Amygdala (tissue), 56 donors: ENCODE measurements at places on chromosomes 11 and 22.
A peak's percentile ranks its signal among the peaks of the same experiment; 100 is the strongest.

DNA sequence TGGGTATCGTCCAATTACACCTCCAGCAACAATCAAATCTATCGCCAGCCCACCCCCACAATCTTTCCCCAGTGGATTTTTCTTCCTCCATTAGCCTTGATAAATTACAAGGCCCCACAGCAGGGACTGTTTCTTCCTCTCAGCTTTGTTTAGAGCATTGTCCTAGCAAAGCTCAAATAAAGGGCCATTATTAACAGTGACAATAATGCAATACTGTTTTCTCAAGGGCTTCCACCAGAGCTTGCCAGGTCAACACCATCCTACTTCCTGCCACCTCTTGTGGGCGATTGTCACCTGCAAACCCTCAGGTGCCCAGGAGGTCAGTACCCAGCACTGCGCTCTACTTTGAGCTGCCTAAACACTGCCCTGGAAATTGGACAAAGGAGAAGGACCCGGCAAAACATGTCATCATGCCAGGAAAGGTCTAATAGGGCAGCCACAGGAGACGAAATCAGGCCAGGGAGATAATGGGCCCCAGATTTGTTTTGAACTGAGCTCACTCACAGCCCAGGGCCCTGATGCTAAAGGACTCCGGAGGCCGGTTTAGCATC, 95.2 kb downstream of the ABTB2 start:
- peak; percentile 48 for DNase-seq

GRCh38 chr11:5833446-5833845, 8.3 kb downstream of the OR52E6 start:
- DNase-seq: no peak

- DNase-seq: no peak
These were observed 4.8 kb upstream of the APOBEC3H start for GRCh38 chr22:39092111-39092862.

DNA sequence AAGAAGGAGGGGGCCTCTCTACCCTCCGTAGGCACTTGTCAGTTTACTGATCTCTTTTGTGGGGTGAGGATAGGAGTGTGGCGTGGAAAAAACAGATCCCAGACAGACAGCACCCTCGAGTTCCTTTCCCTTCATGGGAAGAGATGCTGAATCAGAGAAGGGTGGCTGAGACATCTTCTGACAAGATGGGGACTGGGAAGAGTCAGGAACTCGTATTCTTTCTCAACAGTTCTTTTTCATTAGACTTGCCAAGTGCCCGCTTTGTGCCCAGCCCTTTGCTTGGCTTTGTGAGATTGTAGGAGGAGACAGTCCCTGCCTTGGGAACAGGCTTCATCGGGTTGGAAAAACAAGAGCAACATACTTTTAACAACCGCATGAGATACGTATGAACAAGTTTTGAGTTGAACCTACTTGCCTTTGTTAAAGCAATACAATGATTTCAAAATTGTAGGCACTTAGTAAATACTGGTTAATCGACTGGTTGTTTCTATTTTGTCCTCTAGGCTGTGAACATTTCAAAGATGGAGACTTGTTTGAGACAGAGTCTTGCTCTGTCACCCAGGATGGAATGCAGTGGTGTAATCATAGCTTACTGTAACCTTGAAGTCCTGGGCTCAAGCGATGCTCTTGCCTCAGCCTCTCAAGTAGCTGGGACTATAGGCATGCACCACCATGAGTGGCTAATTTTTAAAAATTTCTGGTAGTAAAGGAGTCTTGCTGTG, 1.1 kb downstream of the RRM1 start:
- no peak for DNase-seq

GRCh38 chr11:35285471-35285870, 133.9 kb downstream of the SLC1A2 start:
- no peak for DNase-seq

GRCh38 chr11:96960926-96961325, 571.1 kb downstream of the JRKL start:
- DNase-seq: no peak

GRCh38 chr11:39992551-39992950, 1466.9 kb downstream of the LRRC4C start:
- no peak for DNase-seq

- no peak for DNase-seq
These were observed 3.6 kb upstream of the OR51L1 start for GRCh38 chr11:4991060-4991459.

- DNase-seq: no peak
These were observed 245.2 kb downstream of the MN1 start for GRCh38 chr22:27556371-27556770.

- no peak for DNase-seq
These were observed 79.1 kb downstream of the MSANTD4 start for GRCh38 chr11:105942921-105943320.

DNA sequence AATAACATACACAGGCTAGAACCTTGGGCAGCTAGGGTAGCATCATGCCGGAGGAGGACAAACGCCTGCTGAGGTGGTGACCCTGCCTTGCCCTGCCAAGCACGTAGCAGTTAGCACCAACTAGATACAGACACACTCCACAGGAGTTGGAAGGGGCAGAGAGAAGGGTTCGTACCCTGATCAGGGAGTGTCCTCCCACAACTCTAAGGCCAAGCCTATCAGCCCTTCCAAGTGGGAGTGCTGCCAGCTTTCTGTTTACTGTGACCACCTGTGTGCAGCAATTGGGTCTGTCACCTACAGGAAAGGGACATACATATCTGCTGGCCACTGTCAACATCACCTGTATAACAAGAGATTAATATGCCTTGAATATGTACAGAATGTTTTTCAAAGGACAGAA, 1.9 kb upstream of the THAP7 start:
- DNase-seq: no peak

- no peak for DNase-seq
These were observed 52.4 kb upstream of the SHISAL1 start for GRCh38 chr22:44365191-44365590.

- no peak for DNase-seq
These were observed 61.5 kb upstream of the EED start for GRCh38 chr11:86182976-86183584.

- DNase-seq: no peak
These were observed 1.4 kb downstream of the PI4KA start for GRCh38 chr22:20857247-20857643.

DNA sequence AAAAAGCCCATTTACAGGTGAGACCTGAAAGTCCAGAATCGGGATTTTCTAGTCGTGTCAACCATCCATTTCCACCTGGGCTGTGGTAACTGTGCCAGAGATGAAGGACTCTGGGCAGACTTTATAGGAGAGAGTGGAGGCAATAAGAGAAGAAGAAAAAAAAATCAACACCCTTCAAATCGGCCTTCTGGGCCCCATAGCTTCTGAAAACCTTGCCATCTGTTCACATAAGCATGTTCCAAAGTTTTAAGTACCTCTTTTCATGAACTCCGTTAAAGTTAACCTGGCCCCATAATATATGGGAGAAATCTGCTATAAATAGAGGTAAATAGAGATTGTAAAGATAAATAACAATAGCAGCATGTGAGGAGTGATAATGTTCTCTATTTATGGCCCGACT, 470.5 kb downstream of the MIAT start:
- DNase-seq: no peak

- DNase-seq: no peak
These were observed 552.5 kb downstream of the INSC start for GRCh38 chr11:15667127-15667725.

- DNase-seq: no peak
These were observed 6.0 kb downstream of the SYT9 start for GRCh38 chr11:7257724-7258123.

DNA sequence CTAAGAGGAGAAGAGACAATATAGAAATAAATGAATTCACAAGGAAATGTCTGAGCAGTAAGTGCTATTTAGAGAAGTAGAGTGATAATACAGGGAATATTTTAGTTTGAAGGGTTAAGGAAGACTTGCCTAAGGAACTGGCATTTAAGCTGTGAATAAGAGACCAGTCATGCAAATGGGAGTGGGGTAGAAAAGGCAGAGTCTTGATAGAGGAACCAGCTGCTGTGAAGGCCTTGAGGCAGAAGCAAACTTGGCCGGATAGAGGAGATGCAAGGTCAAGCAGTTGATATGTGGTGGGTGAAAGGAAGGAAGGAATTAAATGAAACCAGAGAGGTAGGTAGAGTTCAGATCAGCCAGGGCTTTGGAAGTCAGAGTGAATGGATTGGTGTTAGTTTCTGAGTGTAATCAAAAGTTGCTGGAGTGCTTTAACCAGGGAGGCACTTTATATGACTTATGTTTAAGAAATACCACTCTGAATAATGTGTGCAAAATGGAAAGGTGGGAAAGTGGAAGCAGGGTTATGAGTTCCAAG, 198.4 kb upstream of the SESN3 start:
- DNase-seq: no peak

DNA sequence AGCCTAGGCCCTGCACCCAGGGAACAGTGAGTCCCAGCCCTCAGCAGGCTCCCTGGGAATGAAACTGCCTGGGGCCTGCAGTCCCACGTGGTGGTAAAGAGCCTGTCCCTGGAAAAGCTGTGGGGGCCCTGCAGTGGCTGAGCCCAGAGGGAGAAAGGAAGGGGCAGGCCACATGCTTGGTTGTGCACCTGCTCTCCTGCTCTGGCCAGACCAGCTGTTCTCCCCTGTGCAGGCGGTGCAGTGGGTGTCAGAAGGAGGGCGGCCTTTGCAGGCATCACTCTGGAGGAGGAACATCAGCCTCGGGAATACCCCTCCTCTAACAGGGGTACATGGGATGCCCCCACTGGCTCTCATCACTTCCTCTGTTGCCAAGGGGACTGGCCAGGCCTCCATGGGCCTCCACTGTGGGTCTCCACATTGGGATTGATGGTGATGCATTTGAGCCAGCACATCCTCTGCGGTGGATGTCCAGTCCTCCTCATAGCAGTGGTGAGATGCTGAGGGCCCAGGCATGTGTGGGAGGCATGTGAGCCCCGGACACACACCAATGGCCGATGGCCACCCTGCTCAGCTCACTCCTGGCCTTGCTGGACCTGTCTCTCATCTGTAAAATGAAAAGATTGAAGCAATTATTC, 690.4 kb downstream of the BRD1 start:
- DNase-seq: no peak

GRCh38 chr11:119012629-119013170, 5.4 kb downstream of the RPS25 start:
- DNase-seq: no peak

GRCh38 chr22:46726066-46726985, 11.7 kb downstream of the CERK start:
- no peak for DNase-seq

- no peak for DNase-seq
These were observed 64.7 kb upstream of the APOA1 start for GRCh38 chr11:116901964-116902688.

- DNase-seq: no peak
These were observed 2.7 kb downstream of the TENM4 start for GRCh38 chr11:79437981-79438630.

GRCh38 chr11:10401696-10402392, 53.2 kb upstream of the AMPD3 start:
- DNase-seq: no peak

GRCh38 chr11:79040348-79040747, 400.5 kb downstream of the TENM4 start:
- no peak for DNase-seq

DNA sequence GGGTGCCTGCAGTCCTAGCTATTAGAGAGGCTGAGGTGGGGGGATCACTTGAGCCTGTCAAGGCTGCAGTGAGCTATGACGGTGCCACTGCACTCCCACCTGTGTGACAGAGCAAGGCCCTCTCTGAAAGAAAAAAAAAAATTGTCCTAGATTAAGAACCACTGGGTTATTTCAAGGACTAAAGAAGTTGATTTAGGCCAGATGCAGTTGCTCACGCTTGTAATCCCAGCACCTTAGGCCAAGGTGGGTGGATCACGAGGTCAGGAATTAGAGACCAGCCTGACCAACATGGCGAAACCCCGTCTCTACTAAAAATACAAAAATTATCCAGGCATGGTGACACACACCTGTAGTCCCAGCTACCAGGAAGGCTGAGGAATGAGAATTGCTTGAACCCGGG, 129.0 kb downstream of the MRTFA start:
- DNase-seq: no peak

DNA sequence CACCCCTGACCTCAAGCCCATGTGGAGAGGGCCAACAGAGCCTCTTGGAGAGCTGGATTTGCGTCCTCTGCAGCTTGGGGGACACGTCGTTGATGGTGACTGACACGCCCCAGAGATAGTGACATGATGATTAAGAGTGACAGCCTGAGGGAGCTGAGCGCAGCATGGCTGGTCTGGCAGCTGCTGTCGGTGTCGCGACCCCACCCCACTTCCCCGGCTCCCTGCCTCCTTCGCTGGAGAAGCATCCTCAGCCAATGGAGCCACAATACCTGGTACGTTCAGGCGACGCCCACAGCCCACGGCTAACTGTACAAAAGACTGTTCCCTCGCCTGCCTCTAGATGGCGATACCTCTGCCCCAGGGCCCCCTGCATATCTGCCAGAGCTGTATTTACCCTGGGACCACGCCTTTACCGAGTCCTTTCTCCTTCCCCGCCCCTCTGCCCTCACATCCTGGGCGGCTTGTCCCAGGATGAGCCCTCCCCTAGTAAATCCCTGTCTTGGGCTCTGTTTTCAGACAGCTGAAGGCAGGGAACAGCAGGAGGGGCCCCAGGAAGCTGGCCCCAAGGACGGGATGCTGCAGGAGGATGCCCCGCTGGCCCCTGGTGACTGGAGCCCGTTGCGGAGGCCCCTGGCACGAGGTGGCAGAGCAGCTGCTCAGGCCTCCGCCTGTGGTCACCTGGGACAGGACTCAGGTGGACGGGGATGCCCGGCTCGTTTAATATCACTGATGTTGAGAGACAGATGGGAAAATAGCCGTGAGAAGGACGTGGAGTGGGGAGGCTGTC, 90.6 kb downstream of the RPS6KA4 start:
- DNase-seq: no peak

DNA sequence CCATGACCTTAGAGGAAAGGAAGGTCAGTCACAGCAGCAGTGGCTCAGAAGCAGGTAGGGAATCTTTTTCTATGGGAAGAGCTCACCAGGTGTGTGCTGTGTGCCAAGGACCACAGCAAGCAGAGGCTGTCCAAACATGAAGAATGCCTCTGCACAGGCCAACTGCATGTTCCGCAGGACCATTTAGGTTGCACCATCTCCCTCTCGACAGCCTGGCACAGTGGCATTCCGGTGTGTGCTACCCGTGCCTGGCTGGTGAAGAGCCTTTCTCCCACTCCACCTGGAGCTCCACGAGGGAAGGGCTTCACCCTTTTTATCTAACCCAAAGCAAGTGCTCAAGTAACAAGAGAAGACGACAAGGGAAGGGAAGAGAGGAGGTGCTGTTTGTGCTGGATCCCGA, 76.5 kb downstream of the PACSIN2 start:
- no peak for DNase-seq

DNA sequence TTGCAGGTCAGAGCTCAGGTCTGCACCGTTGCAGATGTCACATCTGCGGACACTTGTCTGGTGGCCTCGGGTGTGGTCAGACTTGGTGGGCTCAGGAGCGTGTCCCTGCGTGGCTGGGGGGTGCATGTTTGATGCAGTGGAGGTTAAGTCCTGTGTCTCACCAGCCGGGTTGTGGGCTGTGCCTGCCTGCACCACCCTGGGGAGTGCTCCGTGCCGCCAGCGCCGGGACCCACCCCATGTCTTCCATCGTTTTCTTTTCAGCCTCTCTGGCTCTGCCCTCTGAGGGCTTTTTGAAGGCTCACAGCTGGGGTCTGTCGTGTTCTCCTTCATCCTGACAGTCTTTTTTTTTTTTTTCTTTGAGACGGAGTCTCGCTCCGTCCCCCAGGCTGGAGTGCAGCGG, 26.0 kb downstream of the PPIL2 start:
- DNase-seq: no peak
